Neuronal stem cell (in vitro differentiated cells): ENCODE measurements at places on chromosomes 13 and 19.

GRCh38 chr13:108451121-108451520 lies 178.3 kb upstream of the MYO16 start:
- H3K4me1 ChIP-seq, result peaks cover 4% of the 10 kb centered on the region
- H3K27me3 ChIP-seq, result no peaks in the 10 kb centered on the region
- no peaks in the 10 kb centered on the region for H3K36me3 ChIP-seq
- H3K4me3 ChIP-seq, result no peak overlapping the region
- peak; percentile 45 for DNase-seq
- H3K27ac ChIP-seq, result peak overlapping the region; percentile 72

- no peak overlapping the region for H3K27ac ChIP-seq
- peaks cover 2% of the 10 kb centered on the region for H3K4me1 ChIP-seq
- no peak overlapping the region for H3K4me3 ChIP-seq
Measured at GRCh38 chr13:110820322-110820721, 94.5 kb downstream of the ANKRD10 start.

DNA sequence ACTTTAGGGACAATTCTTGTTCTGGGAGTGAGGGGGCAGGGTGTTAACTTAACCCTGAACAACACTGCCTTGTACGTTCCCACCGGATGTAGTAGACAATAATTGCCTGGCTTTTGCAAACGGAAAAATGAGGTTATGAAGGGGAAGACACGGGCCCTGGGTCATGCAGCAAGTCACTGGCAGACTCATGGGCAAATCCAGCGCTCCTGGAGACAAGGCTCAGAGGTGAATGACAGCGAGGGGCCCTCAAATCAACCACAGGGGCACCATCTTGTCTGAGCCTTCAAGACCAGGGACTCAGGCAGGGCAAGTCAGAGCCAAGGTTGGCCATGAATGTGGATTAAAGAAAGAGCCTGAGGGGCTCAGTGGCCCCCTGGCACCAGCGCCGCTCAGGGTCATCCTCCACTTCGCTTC lies 2.8 kb downstream of the RASA3 start:
- no peak for DNase-seq
- no peaks in the 10 kb centered on the region for H3K36me3 ChIP-seq
- no peak overlapping the region for H3K4me3 ChIP-seq
- H3K27ac ChIP-seq, result no peak overlapping the region
- H3K4me1 ChIP-seq, result peaks cover 37% of the 10 kb centered on the region

- peak within 1 kb of the TSS; percentile 98 for H3K4me3 ChIP-seq
- peaks cover 25% of the 10 kb centered on the region for H3K4me1 ChIP-seq
- peaks cover 6% of the 10 kb centered on the region for H3K27me3 ChIP-seq
- DNase-seq, result peak; percentile 54
- no peak within 1 kb of the TSS for H3K27ac ChIP-seq
- peaks cover 10% of the 10 kb centered on the region for H3K36me3 ChIP-seq
Measured at GRCh38 chr19:18895824-18896341, at the start of gene CERS1. Gene CERS1 (minus strand): TSS chr19:18896158. CDS start chr19:18896072, 86 bp downstream.
